Large intestine (tissue), 12 donors: ENCODE measurements at places on chromosomes 7 and 10. TPM values are rescaled to one million over a fixed set of nuclear protein-coding genes. Genes with fewer than 3 reads are reported as not detected.

Gene CDC14C
- polyA plus RNA-seq: 0.06 TPM

Gene SPDYE5
- 2.0 TPM for polyA plus RNA-seq

Gene NOM1
- polyA plus RNA-seq: 21.2 TPM

Gene ZNF800
- 22.1 TPM for polyA plus RNA-seq

Gene PRR15
- polyA plus RNA-seq: 70.8 TPM

Gene EXOSC1
- polyA plus RNA-seq: 39.1 TPM

Gene AGFG2
- 18.6 TPM for polyA plus RNA-seq

Gene PDK4
- polyA plus RNA-seq: 13.6 TPM

Gene MXI1
- 22.9 TPM for polyA plus RNA-seq

Gene XPNPEP1
- 152 TPM for polyA plus RNA-seq

Gene HKDC1
- polyA plus RNA-seq: 91.5 TPM

Gene PHKG1
- polyA plus RNA-seq: 2.1 TPM

Gene KIAA1549
- 3.9 TPM for polyA plus RNA-seq

Gene GNGT1
- not detected for polyA plus RNA-seq

Gene PPIF
- polyA plus RNA-seq: 67.5 TPM

Gene WNT8B
- 0.09 TPM for polyA plus RNA-seq

Gene ZNF655
- polyA plus RNA-seq: 83.0 TPM

Gene CYP2E1
- 1.3 TPM for polyA plus RNA-seq

Gene ABI1
- 50.1 TPM for polyA plus RNA-seq

Gene FFAR4
- polyA plus RNA-seq: 0.51 TPM

Gene SPDYE11
- polyA plus RNA-seq: 0.51 TPM

Gene TFR2
- polyA plus RNA-seq: 2.7 TPM

Gene THSD7A
- 3.7 TPM for polyA plus RNA-seq

Gene HMX3
- 1.5 TPM for polyA plus RNA-seq

Gene PPP1R9A
- polyA plus RNA-seq: 16.7 TPM

Gene SLC39A12
- 0.03 TPM for polyA plus RNA-seq

Gene ENKUR
- 2.6 TPM for polyA plus RNA-seq

Gene ORC5
- 17.4 TPM for polyA plus RNA-seq
